ENCODE measurements at places on chromosomes 5 and 9.

GRCh38 chr9:34546834-34547827 is 24.3 kb upstream of the ENHO start:
- DNase-seq = peak; percentile 69
- no peak overlapping the region for H3K4me3 ChIP-seq
- H3K4me1 ChIP-seq = peaks cover 2% of the 10 kb centered on the region
- no peaks in the 10 kb centered on the region for H3K27me3 ChIP-seq
- peaks cover 24% of the 10 kb centered on the region for H3K36me3 ChIP-seq
- H3K27ac ChIP-seq = no peak overlapping the region

- H3K27ac ChIP-seq = no peak overlapping the region
- no peaks in the 10 kb centered on the region for H3K27me3 ChIP-seq
- peaks cover 46% of the 10 kb centered on the region for H3K36me3 ChIP-seq
- DNase-seq = no peak
- H3K4me1 ChIP-seq = no peaks in the 10 kb centered on the region
Measured at GRCh38 chr9:34084562-34084961, 35.9 kb upstream of the UBAP2 start.

- no peaks in the 10 kb centered on the region for H3K36me3 ChIP-seq
- peak overlapping the region; percentile 62 for H3K27ac ChIP-seq
- peak; percentile 24 for DNase-seq
- H3K4me3 ChIP-seq = no peak overlapping the region
- H3K4me1 ChIP-seq = peaks cover 21% of the 10 kb centered on the region
- no peaks in the 10 kb centered on the region for H3K27me3 ChIP-seq
Measured at GRCh38 chr5:153782589-153783361, 255.9 kb downstream of the FAM114A2 start.

GRCh38 chr5:125485771-125486170 is 739.3 kb upstream of the ZNF608 start:
- H3K36me3 ChIP-seq = no peaks in the 10 kb centered on the region
- DNase-seq = no peak
- no peaks in the 10 kb centered on the region for H3K27me3 ChIP-seq
- peaks cover 28% of the 10 kb centered on the region for H3K4me1 ChIP-seq
- no peak overlapping the region for H3K4me3 ChIP-seq

DNA sequence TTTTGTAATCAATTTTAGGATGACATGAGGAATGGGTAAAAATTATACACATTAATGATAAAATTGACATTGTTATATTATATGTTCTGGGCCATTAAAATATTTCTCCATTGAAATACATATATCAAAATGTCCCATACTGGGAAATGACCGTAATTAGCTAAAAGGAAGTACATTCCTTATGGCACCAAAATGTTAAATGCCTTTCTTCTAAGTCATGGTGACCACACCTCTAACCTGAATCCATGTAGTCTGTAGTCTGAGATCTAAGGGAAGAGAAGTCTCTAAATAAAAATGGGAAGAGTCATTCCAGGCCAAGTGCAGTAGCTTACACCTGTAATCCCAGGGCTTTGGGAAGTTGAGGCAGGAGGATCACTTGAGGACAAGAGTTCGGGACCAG is 10.0 kb upstream of the GDA start:
- H3K27ac ChIP-seq = no peak overlapping the region
- no peak for DNase-seq
- no peaks in the 10 kb centered on the region for H3K36me3 ChIP-seq

DNA sequence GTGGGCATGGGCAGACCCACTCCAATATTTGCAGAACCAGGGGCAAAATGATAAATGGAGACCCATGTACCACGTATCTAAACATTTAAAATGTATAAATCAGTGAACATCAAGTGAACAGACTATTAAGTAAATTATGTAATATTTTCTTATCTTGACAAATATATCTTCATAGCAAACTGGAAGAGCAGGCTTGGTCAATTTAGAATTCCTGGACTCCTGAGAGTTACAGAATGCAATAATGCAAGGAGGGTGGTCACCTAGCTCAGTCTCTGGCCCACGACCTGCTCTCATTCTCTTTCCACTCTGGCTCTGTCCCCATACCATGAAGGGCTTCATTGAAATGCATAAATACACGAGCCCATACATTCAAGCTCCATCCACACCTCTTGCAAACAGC is 398.0 kb downstream of the ENC1 start:
- no peaks in the 10 kb centered on the region for H3K27me3 ChIP-seq
- no peak for DNase-seq
- no peaks in the 10 kb centered on the region for H3K36me3 ChIP-seq
- no peaks in the 10 kb centered on the region for H3K4me1 ChIP-seq
- H3K4me3 ChIP-seq = no peak overlapping the region

- no peaks in the 10 kb centered on the region for H3K27me3 ChIP-seq
- DNase-seq = no peak
- no peak overlapping the region for H3K4me3 ChIP-seq
- H3K27ac ChIP-seq = no peak overlapping the region
- no peaks in the 10 kb centered on the region for H3K36me3 ChIP-seq
Measured at GRCh38 chr9:109411069-109411761, 86.9 kb downstream of the PTPN3 start.
